ENCODE measurements at places on chromosomes 1 and 21. TPM values are rescaled to one million over a fixed set of nuclear protein-coding genes. Genes with fewer than 3 reads are reported as not detected.

GRCh38 chr21:25457946-25458345 is 149.3 kb downstream of the MRPL39 start:
- no peaks in the 10 kb centered on the region for H3K27me3 ChIP-seq
- no peaks in the 10 kb centered on the region for H3K36me3 ChIP-seq
- no peak overlapping the region for H3K4me3 ChIP-seq

- H3K36me3 ChIP-seq, result no peaks in the 10 kb centered on the region
- no peak for DNase-seq
- H3K4me3 ChIP-seq, result no peak overlapping the region
- H3K27me3 ChIP-seq, result no peaks in the 10 kb centered on the region
Observed at GRCh38 chr1:168568346-168568745, 8.1 kb upstream of the XCL1 start.

GRCh38 chr1:38118976-38119375 is 72.4 kb upstream of the POU3F1 start:
- H3K27me3 ChIP-seq, result no peaks in the 10 kb centered on the region
- H3K27ac ChIP-seq, result no peak overlapping the region
- no peak overlapping the region for H3K4me3 ChIP-seq
- no peaks in the 10 kb centered on the region for H3K36me3 ChIP-seq
- no peak for DNase-seq

- H3K4me3 ChIP-seq, result no peak overlapping the region
- H3K27me3 ChIP-seq, result no peaks in the 10 kb centered on the region
- DNase-seq, result no peak
- no peaks in the 10 kb centered on the region for H3K36me3 ChIP-seq
Observed at GRCh38 chr1:231028682-231029081, 11.4 kb downstream of the FAM89A start.

- H3K27me3 ChIP-seq, result no peaks in the 10 kb centered on the region
- no peak for DNase-seq
- H3K4me1 ChIP-seq, result no peaks in the 10 kb centered on the region
- no peak overlapping the region for H3K4me3 ChIP-seq
Observed at GRCh38 chr1:243819438-243819839, 30.6 kb downstream of the AKT3 start.

DNA sequence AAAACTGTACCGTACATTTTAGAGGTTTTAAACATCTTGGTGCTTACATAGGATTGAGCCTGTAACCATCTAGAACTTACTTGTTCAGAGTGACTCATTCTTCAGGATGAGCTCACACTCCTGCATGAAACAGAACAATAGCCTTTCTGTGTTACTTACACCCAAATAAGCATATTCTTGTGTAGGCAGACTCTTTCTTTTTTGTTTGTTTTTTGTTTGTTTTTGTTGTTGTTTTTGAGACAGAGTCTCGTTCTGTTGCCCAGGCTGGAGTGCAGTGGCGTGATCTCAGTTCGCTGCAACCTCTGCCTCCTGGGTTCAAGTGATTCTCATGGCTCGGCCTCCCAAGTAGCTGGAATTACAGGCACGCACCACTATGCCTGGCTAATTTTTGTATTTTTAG is 3.8 kb upstream of the CA6 start:
- no peak for DNase-seq
- no peak overlapping the region for H3K27ac ChIP-seq
- H3K4me3 ChIP-seq, result no peak overlapping the region
- no peaks in the 10 kb centered on the region for H3K4me1 ChIP-seq
- H3K36me3 ChIP-seq, result no peaks in the 10 kb centered on the region

- no peak for DNase-seq
- H3K4me1 ChIP-seq, result no peaks in the 10 kb centered on the region
- H3K4me3 ChIP-seq, result no peak overlapping the region
- H3K27ac ChIP-seq, result no peak overlapping the region
Observed at GRCh38 chr1:171166361-171166760, 18.7 kb upstream of the FMO2 start.

DNA sequence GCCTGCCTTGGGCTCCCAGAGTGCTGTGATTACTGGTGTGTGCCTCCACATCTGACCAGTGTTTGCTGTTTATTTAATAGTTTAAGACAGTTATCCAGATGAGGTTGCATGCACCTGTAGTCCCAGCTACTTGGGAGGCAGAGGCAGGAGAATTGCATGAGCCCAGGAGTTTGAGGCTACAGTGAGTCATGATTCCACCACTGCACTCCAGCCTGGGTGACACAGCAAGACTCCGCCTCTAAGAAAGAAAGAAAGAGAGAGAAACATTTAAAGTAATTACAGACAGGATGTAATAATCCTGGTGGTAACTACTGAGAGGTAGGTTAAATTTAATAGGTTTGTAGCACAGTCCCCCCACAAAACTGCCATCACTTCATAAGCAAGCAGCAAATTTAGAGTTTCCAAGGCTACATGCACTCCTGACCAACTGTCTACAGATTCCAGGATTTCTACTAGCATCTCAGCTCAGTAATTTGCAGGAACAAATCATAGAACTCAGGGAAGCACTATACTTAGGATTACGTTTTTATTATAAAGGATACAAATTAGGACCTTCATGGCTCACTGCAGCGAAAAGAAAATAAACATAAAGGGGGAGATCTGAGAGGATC is 89.6 kb downstream of the PKN2 start:
- no peak for DNase-seq
- H3K27ac ChIP-seq, result no peak overlapping the region
- no peak overlapping the region for H3K4me3 ChIP-seq
- H3K4me1 ChIP-seq, result no peaks in the 10 kb centered on the region
- H3K36me3 ChIP-seq, result no peaks in the 10 kb centered on the region
- H3K27me3 ChIP-seq, result no peaks in the 10 kb centered on the region

Gene DNASE2B
- 1.6 TPM for total RNA-seq

GRCh38 chr1:231334952-231335351 is 2.7 kb downstream of the EXOC8 start:
- no peak overlapping the region for H3K27ac ChIP-seq
- no peaks in the 10 kb centered on the region for H3K27me3 ChIP-seq
- DNase-seq, result no peak
- H3K4me3 ChIP-seq, result peak overlapping the region; percentile 0
- H3K4me1 ChIP-seq, result peaks cover 17% of the 10 kb centered on the region
- no peaks in the 10 kb centered on the region for H3K36me3 ChIP-seq

GRCh38 chr21:34072145-34073031 is 990 bp upstream of the MRPS6 start:
- peaks cover 8% of the 10 kb centered on the region for H3K4me1 ChIP-seq
- H3K4me3 ChIP-seq, result peak overlapping the region; percentile 83
- DNase-seq, result peak; percentile 39
- no peaks in the 10 kb centered on the region for H3K27me3 ChIP-seq

GRCh38 chr1:39562886-39563285 is 13.7 kb downstream of the PABPC4 start:
- no peaks in the 10 kb centered on the region for H3K36me3 ChIP-seq
- DNase-seq, result no peak
- H3K4me1 ChIP-seq, result peaks cover 3% of the 10 kb centered on the region

- DNase-seq, result no peak
- no peak overlapping the region for H3K27ac ChIP-seq
- peaks cover 3% of the 10 kb centered on the region for H3K4me1 ChIP-seq
- no peak overlapping the region for H3K4me3 ChIP-seq
Observed at GRCh38 chr21:35294231-35294898, 245.3 kb upstream of the RUNX1 start.

Gene MSH4
- total RNA-seq, result 0.80 TPM

GRCh38 chr1:161054805-161055204 is 9.0 kb upstream of the USF1 start:
- no peak overlapping the region for H3K27ac ChIP-seq
- H3K27me3 ChIP-seq, result no peaks in the 10 kb centered on the region
- H3K36me3 ChIP-seq, result no peaks in the 10 kb centered on the region
- DNase-seq, result no peak

Gene MASP2
- total RNA-seq, result not detected

Gene TAS1R3
- total RNA-seq, result 0.31 TPM

Gene ITGB2
- 15.2 TPM for total RNA-seq

GRCh38 chr1:183941001-183941400 is 96.5 kb downstream of the COLGALT2 start:
- no peaks in the 10 kb centered on the region for H3K27me3 ChIP-seq
- H3K27ac ChIP-seq, result no peak overlapping the region
- no peak for DNase-seq
- no peak overlapping the region for H3K4me3 ChIP-seq

DNA sequence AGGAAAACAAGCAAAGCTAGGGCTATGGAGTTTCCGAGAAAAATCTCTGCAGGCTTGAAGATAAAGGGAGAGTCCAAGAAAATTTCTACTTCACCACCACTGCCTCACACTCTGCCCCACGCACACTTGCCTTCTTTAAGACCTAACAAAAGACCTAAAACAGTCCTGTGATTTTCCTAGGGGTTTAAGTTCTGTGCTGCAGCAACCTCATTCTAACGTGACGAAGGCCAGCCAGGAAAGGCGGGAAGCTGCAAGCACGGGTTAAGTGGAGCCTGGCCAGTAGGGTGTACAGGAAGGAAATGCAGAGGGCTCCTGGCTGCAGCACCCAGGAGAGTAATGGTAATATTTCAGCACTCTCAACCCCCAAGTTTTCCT is 1.5 kb downstream of the SPATA6 start:
- no peaks in the 10 kb centered on the region for H3K36me3 ChIP-seq
- H3K4me1 ChIP-seq, result no peaks in the 10 kb centered on the region
- peak overlapping the region; percentile 79 for H3K4me3 ChIP-seq
- DNase-seq, result peak; percentile 54

Gene TNFRSF4
- 0.66 TPM for total RNA-seq

GRCh38 chr1:94299627-94300553 is 62.5 kb upstream of the ARHGAP29 start:
- no peaks in the 10 kb centered on the region for H3K36me3 ChIP-seq
- no peak for DNase-seq
- peaks cover 7% of the 10 kb centered on the region for H3K4me1 ChIP-seq
- no peak overlapping the region for H3K27ac ChIP-seq

Gene CCDC27
- total RNA-seq, result not detected

Gene PALMD
- 39.2 TPM for total RNA-seq

- H3K27ac ChIP-seq, result no peak overlapping the region
- H3K36me3 ChIP-seq, result no peaks in the 10 kb centered on the region
- no peaks in the 10 kb centered on the region for H3K4me1 ChIP-seq
- no peak overlapping the region for H3K4me3 ChIP-seq
- no peaks in the 10 kb centered on the region for H3K27me3 ChIP-seq
Observed at GRCh38 chr1:200838676-200839445, 33.9 kb upstream of the GPR25 start.

Gene CFHR1
- total RNA-seq, result not detected

DNA sequence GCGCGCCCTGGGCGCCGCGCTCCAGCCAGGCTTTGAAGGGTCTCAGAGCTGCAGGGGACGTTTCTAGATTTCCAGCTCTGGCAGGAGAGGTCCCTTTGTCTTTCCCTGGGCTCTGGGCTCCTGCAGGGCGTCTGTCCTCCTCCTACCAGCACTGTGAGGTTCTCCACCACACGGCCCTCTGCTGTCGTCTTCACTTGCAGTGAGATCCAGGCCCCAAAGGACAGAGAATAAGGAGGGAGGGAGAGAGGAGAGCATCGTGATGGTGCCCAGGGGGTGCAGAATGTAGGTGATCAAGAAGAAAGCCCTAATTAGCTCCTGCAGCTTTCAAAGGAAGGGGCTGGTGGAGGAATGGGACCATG is 4.2 kb upstream of the GNB1 start:
- no peak overlapping the region for H3K27ac ChIP-seq
- H3K27me3 ChIP-seq, result no peaks in the 10 kb centered on the region
- no peak overlapping the region for H3K4me3 ChIP-seq
- no peak for DNase-seq

- H3K4me3 ChIP-seq, result peak overlapping the region; percentile 75
- no peaks in the 10 kb centered on the region for H3K36me3 ChIP-seq
- peak; percentile 43 for DNase-seq
- H3K27ac ChIP-seq, result peak overlapping the region; percentile 8
- H3K27me3 ChIP-seq, result no peaks in the 10 kb centered on the region
Observed at GRCh38 chr21:44455524-44456213, 359 bp downstream of the LRRC3 start.

GRCh38 chr1:47434051-47434842 is 3.6 kb upstream of the FOXD2 start:
- no peak overlapping the region for H3K27ac ChIP-seq
- H3K27me3 ChIP-seq, result no peaks in the 10 kb centered on the region
- peak overlapping the region; percentile 23 for H3K4me3 ChIP-seq
- H3K4me1 ChIP-seq, result peaks cover 6% of the 10 kb centered on the region

Gene FLG2
- not detected for total RNA-seq

- no peaks in the 10 kb centered on the region for H3K27me3 ChIP-seq
- peaks cover 2% of the 10 kb centered on the region for H3K4me1 ChIP-seq
- H3K36me3 ChIP-seq, result no peaks in the 10 kb centered on the region
- H3K4me3 ChIP-seq, result no peak overlapping the region
Observed at GRCh38 chr1:183129921-183130690, 56.0 kb upstream of the LAMC2 start.

DNA sequence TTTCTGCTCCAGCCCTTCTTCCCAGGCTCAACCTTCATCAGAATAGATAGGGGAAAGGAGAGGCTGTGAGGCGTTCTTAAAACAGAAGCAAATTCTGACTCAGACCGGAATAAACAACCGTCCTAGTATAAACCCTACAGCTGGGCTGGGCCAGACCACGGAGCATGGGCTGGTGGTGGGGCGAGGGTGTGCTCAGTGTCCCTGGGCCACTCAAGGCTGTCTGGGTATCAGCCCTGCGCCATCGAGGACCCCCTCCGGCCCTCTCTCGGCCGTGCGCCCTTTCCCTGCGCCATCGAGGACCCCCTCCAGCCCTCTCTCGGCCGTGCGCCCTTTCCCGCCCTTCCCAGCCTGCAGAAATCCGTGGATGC is 36.0 kb downstream of the CAPN2 start:
- H3K27me3 ChIP-seq, result no peaks in the 10 kb centered on the region
- no peaks in the 10 kb centered on the region for H3K36me3 ChIP-seq
- peak; percentile 37 for DNase-seq

GRCh38 chr1:89799495-89799894 is 21.3 kb upstream of the LRRC8D start:
- H3K27ac ChIP-seq, result no peak overlapping the region
- H3K4me1 ChIP-seq, result no peaks in the 10 kb centered on the region
- no peak for DNase-seq
- H3K4me3 ChIP-seq, result no peak overlapping the region

- DNase-seq, result no peak
- no peak overlapping the region for H3K27ac ChIP-seq
- H3K4me3 ChIP-seq, result no peak overlapping the region
- no peaks in the 10 kb centered on the region for H3K4me1 ChIP-seq
- no peaks in the 10 kb centered on the region for H3K36me3 ChIP-seq
- no peaks in the 10 kb centered on the region for H3K27me3 ChIP-seq
Observed at GRCh38 chr1:153431002-153431401, 14.7 kb downstream of the S100A7A start.

GRCh38 chr1:72281637-72282270 is 585 bp downstream of the NEGR1 start:
- H3K4me1 ChIP-seq, result peaks cover 5% of the 10 kb centered on the region
- peak overlapping the region; percentile 71 for H3K4me3 ChIP-seq
- no peaks in the 10 kb centered on the region for H3K27me3 ChIP-seq
- H3K36me3 ChIP-seq, result no peaks in the 10 kb centered on the region

GRCh38 chr21:29082046-29082815 is 8.8 kb upstream of the CCT8 start:
- H3K4me3 ChIP-seq, result no peak overlapping the region
- no peak overlapping the region for H3K27ac ChIP-seq

DNA sequence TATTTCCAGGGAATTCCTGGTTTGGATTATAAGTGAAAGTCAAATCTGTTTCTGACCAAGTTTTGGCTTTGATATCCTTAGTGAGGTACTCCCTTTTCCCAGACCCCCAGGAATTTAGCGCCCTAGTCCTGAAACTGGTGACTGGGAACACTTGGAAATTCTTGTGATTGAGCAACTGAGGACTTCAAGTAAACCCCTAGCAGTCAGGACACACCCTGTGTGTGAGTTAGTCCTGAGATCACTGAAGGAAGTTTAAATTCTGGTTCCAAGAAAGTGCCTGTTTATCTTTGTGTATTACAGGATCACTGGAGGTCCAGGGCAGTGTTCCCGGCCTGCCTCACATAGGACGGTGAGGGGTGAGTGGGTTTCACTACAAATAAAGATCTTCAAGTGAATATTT is 95.1 kb upstream of the F3 start:
- DNase-seq, result no peak
- H3K4me3 ChIP-seq, result no peak overlapping the region
- H3K27me3 ChIP-seq, result no peaks in the 10 kb centered on the region
- no peaks in the 10 kb centered on the region for H3K36me3 ChIP-seq
- no peak overlapping the region for H3K27ac ChIP-seq

Measured in ovary (tissue), 10 donors.